CD4-positive, alpha-beta T cell treated with Interleukin-12 subunit alpha and Interleukin-12 subunit beta, for 1 hour (primary cell): ENCODE measurements at places on chromosomes 3 and 15.
A peak's percentile ranks its signal among the peaks of the same experiment; 100 is the strongest.

- DNase-seq: no peak
Observed at GRCh38 chr3:149812165-149812605, 830 bp upstream of the RNF13 start.

DNA sequence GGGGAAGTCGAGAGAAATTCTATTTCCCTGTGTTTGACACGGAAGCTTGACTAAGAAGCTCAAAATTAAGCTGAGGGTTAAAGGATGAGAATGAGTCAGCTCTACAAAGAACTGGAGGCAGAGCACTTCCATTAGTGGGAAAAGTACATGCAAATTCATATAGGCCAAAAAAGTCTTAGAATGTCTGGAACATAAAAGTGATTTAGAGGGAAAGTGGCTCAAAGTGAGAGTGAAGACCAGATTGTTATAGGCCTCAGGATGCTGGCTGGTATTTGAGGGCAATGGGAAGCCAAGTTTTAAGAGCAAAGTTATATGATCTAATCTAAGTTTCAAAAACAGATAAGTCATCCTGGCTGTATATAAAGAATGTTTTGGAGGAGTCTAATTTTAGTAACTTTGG, 857.3 kb downstream of the NAALADL2 start:
- no peak for DNase-seq

DNA sequence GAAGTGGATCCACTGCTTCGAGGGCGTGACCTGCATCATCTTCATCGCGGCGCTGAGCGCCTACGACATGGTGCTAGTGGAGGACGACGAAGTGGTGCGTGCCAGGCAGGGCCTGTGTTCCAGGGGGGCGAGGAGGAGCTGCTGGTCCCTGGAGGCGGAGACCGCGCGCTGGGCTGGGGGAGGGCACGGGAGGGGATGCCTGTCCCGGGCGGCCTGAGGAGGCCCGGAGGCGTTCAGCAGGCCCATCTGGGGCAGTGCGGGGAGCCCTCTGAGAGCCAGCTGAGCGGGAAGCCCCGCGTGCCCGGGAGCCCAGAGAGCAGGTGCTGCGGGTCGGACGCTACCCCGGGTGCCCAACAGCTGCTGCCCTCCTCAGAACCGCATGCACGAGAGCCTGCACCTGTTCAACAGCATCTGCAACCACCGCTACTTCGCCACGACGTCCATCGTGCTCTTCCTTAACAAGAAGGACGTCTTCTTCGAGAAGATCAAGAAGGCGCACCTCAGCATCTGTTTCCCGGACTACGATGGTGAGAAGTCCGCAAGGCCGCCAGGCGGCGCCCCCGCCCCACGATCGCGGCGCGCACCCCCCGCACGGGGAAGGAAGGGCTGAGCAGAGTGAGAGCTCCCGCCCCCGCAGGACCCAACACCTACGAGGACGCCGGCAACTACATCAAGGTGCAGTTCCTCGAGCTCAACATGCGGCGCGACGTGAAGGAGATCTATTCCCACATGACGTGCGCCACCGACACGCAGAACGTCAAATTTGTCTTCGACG, 2.9 kb downstream of the GNAT1 start:
- peak; percentile 88 for DNase-seq

DNA sequence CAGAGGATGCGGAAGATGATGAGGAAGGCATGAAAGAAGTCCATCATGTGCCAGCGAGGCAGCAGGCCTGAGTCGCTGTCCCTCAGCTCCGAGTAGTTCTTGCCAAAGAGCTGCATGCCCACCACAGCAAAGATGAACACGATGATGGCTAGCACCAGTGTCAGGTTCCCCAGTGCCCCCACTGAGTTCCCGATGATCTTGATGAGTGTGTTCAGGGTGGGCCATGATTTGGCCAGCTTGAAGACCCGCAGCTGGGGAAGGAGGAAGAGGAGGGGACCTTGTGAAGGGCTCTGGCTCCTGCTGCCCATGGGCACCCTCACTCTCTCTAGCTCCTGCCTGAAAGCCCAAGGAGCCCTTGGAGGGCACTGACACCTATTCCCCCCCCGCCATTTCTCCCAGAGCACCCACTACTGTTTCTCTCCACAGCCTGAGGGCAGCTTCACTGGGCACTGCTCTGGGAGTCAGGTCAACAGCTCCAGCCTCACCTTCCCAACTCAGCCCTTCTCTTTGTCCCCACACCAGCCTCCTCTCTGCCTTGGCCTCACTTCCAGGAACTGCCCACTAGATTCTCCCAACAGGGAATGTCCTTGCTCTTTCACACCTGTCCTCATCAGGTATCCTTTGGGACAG, 63.6 kb downstream of the SCN5A start:
- DNase-seq: no peak

- no peak for DNase-seq
Observed at GRCh38 chr3:143123353-143123984, 3.9 kb downstream of the CHST2 start.

- DNase-seq: no peak
Observed at GRCh38 chr3:143278721-143279120, 159.2 kb downstream of the CHST2 start.
